ENCODE measurements at places on chromosomes 5 and 9.

DNA sequence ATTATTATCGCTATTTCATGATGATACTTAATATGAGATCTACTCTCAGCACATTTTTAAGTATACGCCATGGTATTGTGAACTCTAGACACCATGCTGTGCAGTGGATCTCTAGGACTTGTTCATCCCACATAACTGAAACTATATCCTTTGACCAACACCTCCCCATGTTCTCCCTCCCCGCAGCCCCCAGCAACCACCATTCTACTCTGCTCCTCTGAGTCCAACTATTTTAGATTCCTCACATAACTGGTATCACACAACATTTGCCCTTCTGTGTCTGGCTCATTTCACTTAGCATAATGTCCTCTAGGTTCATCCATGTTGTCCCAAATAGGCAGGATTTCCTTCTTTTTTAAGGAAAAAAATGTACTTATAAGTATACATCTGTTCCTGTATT is 6.6 kb upstream of the TBC1D2 start:
- no peak for DNase-seq

DNA sequence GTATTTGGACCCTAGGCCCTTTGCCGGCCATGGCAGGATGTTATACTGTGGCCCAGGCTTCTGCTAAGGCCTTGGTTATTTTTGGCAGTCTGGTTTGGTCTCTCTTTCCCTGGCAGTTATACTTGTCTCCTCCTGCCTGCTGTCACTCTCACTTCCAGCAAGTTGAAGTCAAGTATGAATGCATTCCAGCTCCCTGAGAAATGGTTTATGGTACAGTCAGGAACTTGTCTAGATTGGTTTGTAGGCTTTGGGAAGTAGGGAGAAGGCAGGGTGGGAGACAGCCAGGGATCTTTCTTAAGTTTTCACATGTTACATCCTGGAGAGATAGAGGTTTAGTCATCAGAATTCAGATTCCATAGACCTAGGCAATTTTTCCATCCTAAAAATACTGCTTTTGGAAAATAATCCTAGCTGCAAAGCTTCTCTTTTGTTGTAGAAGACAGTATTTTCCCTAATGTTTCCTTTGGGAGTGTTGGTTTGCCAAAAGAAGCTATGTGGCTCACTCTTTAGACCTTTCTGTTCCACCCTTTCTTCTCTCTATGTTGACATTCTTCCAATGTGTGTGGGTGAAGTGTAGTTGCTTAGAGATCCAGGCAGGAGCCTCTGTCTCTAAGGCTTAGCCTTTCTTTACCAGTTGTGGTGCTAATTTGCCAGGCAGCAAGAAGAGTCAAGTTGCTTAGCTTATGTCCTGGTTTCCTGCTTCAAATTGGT is 2.5 kb upstream of the KDM3B start:
- no peak for DNase-seq

DNA sequence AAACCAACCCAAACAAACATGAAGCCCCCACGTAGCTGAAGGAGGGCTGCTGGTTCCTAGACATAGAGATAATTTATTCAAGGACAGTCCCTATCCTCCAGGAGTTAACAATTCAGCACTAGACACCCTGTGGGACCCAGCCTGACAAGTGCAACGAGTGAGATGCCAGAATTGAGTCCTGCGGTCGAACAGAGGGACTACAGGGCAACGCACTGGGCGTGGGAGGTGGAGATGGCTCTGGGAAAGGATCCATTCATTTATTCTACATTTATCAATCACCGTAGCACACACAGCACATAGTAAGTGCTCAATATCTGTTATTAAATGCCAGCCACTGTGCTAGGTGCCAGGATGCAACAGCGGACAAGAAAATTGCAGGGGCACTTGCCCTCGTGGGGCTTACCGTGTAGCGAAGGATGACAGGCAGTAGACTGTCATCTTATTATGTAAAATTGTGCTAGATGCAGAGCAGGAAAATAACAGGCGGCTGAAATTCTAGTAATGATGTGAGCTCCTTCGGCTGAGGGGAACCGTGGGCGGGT is 855 bp upstream of the ARHGAP26 start:
- DNase-seq = no peak

- DNase-seq = no peak
Measured at GRCh38 chr5:25990771-25991170, 1047.6 kb downstream of the CDH9 start.

DNA sequence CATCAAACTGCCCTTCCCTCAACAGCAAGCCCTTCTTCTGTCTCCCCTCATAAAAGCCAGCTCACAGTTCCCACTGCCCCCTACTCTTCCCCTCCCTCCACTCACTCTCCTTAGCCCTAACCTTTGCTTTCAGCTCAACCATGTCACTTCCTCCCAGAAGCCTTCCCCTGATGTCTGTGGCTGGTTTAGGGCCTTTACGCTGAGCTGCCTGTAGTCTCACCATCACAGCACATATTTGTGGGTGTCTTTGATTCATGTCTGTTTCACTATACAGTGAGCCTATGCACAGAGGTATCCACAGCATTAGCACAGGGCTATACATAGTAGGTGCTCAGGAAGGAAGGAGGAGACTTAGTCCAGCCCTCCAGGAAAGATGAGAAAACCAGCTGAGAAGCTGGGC is 34.7 kb downstream of the C9orf50 start:
- no peak for DNase-seq

DNA sequence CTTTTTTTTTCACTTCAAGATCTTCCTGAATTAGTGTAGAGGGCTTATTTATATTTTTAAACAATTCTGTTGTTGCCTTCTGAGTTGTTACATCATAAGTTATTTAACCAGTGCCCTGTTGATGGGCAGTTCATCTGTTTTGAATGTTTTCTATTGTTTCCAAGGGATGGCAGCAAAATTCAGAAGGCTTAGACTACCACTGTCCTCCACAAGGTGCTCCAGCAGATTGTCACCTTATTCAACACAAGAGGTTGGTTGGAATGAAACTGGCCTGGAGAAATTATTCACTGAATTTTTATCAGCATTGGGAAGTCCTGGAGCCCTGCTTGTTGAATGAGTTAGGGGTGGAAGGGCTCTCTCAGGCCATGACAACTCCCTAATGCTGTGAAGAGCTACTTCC is 1.3 kb upstream of the KLHL9 start:
- DNase-seq = no peak

DNA sequence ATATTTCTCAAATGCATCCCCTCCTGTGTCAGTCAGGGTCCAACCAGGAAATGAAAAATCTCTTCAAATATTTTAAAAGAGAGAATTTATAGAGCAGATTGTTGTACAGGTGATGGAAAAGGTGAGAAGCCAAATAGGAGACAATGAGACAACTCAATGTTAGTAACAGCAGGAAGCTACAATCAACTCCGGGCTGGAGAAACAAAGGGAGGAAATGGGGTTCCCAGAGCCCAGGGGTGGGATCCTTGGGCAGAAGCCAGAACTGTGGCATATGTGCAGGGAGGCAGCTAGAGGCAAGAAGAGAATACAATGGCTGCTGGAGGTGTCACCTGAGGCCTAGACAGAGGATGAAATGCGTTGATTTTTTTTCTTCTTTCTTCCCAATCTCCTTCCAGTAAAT is 361.8 kb upstream of the ACTBL2 start:
- DNase-seq = no peak

GRCh38 chr5:173873306-173873922 is 14.7 kb upstream of the CPEB4 start:
- no peak for DNase-seq

- no peak for DNase-seq
Measured at GRCh38 chr9:99336005-99336404, 113.9 kb downstream of the SEC61B start.

- DNase-seq = no peak
Measured at GRCh38 chr5:59193616-59194319, 610.9 kb downstream of the RAB3C start.

GRCh38 chr9:116064970-116065369 is 88.6 kb upstream of the PAPPA start:
- DNase-seq = no peak

DNA sequence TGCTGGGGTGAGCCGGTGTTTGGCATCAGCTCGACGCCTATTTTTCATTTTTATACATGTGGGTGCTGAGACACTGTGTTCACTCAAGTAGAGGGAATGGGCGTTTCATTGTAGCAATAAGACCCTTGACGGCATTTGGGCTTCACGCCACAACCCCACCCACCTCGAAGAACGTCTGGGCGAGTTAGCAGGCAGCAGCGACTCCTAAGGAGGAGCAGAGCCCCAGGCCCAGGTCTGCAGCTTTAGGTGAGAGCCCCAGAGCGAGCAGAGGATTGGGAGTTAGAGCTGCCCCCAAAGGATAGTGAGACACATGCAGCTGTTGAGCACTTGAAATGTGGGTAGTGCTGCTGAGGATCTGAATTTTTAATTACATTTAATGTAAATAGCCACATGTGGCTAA is 1.6 kb upstream of the ZFP62 start:
- DNase-seq = no peak

GRCh38 chr5:148335259-148335658 is at the start of gene SPINK9:
Gene SPINK9, plus strand, starts transcription at chr5:148335559. Its CDS starts 55 bp downstream, at chr5:148335614.
- DNase-seq = no peak

DNA sequence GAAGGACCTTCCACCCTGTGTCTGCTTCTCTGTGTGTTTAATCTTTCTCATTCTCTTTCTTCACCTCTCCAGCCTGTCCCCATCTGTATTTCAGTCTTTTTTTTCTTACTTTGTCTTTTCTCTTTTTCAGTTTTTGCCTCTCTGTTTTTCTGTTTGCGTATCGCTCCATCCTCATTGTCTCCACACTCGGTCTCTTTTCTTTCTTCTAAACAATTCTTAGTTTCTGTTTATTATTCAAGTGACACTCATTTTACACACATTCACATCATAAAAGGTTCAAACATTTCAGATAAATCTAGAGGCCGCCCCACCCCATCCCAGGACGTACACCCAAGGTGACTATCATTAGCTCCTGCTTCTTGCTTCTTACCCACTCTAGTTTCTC is 9.8 kb downstream of the LHX2 start:
- DNase-seq = no peak

DNA sequence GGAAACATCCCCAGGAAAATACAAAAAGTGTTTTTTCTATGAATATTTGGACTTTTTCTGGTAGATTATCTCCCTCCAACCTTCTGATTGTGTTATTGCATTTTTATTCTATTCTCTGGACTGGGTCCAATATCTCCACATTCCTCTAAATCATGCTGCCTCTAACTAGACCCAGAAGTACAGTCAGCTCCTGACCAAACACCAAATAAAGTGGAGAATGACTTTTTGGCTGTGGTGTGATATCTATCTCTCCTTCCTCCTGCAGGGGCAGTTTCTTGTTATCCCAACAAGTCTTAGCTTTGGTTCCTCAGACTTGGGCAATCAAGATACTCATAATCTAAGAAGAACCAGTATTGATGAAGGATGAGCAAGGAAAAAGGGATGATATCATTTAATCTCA is 3.2 kb upstream of the RAI14 start:
- DNase-seq = no peak

- no peak for DNase-seq
Measured at GRCh38 chr5:112417931-112418658, 982 bp downstream of the EPB41L4A start.

GRCh38 chr9:110133059-110133458 is 74.9 kb downstream of the C9orf152 start:
- DNase-seq = no peak

DNA sequence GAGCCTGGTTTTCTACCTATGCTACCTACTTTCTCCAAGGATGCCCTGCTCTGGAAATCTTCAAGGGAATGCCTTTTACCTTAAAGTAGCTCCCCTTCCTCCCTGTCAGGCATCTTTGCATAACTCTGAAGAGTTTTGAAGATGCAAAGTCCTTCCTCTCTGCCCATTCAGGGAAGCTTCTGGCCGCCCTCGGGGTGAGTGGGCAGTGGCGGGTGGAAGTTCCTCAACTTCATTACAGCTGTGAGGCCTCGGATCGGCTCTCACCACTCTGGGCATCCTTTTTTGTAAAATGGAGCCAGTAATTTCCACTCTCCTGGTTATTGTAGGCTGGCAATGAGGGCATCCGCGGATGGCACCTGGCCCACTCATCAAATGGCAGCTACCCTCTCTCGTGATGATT is 31.7 kb upstream of the STXBP1 start:
- no peak for DNase-seq

GRCh38 chr5:98309785-98310598 is 463.5 kb upstream of the RGMB start:
- peak; percentile 5 for DNase-seq

DNA sequence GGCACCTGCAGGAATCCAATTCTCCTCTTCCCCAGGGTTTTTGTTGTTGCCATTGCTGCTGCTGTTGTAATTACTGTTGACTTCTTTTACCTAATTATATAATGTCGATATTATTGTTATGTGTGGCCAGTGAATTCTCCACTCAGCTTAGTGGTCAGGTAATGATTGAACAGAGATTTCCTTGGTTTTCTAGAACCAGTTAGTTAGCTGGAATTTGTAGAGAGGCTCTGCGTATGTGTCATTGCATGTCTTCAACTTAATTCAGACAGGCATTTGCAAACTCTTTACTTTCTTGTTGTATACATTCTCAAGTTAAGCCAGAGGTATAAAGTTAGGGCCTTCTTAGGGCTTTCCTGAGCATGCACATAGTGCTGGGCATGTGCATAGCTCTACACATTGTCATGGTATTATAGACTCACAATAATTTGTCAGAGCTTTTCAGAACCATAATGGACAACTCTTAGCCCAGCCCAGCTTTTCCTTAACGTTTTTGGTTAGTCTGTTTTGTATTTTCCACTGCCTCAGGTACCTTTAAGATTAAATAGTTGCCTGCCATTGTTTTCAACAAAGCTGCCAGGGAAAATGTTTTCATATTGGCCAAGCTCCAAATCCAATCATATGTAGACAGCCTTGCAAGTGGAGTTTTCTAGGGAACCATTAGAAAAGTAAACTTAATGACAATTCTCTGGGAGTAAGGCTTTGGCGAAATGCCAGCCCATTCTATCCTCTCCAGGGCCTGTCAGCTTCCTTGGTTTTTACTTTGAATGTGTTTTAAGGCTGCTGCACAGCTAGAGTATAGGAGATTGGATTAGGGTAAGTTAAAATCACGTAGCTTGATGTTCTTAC is 68.1 kb downstream of the UBE2R2 start:
- DNase-seq = no peak

GRCh38 chr5:53974021-53974420 is 336.4 kb downstream of the ARL15 start:
- DNase-seq = no peak

DNA sequence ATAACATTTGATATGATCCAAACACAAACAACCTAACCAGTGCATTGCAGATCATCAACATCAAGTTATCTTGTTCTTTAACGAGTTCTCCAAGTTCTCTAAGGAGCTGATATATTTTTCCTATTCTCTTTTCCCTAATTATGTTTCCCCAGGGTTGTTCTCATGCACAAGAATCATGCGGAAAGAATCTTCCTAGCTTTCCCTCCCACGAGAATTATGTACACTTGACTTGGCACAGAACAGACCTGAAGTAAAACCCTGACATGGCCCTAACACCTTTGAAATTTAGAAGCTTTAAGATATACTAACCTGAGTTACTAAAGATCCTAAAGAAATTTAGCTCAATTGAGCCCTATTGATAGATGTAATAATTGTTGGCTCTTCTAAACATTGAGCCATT is 110.7 kb upstream of the FST start:
- no peak for DNase-seq
